ENCODE measurements at places on chromosomes 7 and 10.

DNA sequence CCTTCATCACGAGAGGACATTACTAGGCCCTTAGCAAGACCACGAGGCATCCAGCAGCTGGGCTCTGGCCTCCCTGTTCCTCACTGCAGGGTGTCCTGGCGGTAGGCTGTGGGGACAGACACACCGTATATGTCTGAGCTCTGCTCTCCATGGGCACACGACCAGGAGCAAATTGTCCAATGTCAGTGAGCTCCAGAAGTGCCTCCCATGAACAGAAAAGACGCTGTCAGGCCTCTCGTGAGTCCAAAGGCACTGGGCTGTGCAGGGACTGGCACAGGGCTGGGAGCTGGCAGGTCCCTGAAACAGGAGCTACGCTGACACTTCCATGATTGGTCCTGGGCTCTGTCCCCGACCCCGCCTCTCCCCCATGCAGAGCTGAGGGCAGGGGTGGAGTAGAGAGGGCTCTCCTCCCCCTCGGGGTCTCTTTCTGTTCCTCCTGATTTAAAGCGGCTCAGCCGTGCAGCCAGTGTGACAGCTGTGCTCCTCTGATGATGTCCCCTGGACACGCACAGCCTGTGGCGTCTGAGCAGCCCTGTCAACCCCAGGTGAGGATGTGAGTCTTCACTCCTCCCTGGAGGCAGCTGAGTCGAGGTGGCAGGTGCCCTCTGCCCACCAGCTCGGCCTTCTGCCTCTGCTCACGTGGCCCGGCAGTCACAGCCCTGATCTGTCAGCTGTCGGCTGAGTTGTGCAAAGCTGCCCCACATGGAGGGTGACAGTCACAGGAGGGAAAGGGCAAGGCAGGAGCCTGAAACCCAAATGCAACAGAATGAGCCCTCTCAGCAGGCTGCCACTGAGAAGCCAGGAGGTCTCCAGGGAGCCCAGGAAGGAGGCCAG lies 13.0 kb downstream of the ANTXRL start:
- DNase-seq: no peak

DNA sequence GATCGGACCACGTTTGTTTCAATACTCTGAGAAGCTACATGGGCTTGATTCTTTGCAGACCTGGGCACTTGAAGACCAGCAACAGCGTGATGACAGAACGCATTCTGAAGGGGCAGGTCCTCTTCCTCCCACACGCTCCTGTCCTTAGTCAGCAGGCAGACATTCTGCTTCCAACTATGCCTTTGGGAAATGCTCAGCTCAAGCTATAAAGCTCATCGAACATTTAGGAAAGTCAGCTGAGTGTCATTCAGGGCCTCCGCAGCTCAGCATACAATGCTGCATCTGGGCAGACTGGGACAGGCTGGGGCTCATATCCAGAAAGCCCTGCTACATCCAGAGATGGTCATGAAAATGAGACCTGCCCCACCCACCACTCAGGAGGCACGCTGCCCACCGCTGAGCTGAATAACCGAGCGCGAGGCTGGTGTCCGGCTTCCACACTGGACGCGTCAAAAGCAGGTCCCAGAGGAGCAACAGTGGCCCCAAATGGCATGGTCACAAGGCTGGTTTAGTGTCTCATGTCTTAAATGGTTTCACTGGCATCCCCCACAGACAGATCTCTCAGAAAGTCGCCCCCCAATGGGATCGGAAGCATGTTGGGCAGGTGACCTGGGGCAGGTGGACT lies 274.0 kb downstream of the DNAJB6 start:
- DNase-seq: no peak

- DNase-seq: no peak
Observed at GRCh38 chr7:143455491-143455890, 12.2 kb downstream of the TAS2R60 start.

DNA sequence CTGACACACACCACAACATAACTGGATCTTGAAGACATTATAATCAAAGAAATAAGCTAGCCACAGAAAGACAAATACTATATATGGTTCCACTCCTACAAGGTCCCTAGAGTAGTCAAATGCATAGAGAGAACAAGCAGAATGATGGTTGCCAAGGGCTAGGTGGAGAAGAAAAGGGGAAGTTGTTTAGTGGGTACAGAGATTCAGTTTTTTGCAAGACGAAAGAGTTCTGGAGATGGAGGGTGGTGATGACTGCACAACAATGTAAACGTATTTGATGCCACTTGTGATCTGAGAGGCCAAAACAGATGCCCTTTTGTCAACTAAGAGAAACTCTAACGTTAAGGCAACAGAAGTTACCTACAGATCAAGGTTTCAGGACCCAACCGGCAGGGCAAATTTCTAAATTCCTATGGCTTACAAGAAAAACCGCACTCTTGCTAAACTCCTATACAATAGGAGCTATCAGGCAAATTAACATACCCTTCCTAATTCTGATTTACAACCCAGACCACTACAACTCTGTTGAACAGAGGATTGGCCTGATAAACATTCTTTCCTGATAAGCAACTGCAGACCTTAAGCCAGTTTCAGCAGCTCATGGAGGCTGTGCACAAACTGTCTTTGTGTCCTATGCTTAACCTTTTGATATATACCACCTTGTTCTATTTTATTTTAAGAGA lies 69.0 kb downstream of the FAM107B start:
- no peak for DNase-seq

DNA sequence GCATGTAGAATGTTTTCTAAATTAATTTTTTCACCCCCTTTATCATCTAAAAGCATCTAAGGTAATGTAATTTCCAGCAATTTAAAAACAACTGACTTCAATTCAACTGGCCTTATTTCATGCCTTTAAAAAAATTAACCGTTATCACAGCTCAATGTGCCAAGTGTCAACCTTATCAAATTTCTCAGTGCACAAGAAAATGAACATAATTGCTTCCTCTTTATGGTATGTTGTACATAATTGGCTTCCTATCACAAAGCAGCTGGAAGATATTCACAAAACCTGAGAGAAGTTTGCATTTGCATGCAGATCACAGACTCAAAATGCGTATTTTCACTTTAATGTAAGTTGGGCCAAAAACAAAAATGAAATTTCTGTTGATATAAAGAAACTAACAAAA lies 966.4 kb downstream of the GRM8 start:
- DNase-seq: no peak

DNA sequence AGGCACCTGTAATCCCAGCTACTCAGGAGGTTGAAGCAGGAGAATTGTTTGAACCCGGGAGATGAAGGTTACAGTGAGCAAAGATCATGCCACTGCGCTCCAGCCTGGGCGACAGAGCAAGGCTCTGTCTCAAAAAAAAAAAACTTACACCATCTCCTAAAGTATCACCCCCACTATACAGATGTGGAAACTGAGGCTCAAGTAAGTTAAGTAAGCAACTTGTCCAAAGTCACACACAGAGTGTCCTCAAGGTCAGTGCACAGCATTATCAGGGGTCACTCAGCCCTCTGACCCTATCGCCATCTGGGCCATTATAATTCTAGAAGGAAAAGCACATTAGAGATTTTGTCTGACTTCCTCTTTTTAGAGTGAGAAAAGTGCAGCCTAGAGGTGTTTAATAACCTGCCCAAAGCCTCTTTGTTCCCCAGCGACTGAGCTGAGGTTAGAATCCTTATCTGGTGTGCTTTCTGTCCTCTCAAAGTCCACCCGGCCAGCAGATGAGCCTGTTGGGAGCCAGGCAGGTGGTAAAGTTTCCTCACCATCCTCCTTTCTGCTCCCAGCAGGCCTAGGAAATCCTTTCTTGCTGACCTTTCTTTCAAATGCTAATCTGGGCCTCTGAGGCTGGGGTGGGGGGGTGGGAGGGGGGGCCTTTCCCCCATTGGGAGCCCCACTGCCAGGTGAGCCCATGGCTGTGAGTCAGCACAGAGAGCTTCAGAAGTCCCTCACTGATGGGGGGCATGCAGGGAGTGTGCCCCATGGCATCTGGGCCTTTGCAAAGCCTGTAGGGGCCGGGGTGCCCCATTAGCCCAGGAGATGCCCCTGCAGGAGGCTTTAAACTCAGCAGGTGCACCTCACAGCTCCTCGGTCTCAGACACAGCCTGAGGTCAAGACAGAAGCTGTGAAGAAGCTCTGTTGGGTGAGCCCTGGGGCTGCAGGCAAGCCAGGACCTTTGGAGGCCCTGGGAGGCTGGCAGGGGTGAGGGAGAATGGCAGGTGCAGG lies 12.0 kb upstream of the KCNMA1 start:
- no peak for DNase-seq

DNA sequence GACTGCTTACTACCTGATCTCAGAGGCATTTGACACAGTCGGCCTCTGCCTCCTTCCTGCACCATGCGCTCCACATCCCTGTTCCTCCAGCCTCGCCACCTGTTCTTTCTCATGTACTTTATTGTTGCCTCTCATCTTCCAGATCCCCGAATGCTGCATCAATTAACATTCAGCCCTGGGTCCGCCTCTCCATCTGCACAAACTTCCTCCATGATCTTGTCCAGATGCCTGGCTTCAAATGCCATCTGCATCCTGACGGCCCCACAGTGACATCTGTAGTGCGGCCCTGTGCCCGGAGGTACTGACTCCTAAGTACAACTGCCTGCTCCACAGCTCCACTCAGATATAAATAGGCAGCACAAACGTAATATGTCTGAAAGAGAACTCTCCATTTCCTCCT lies 51.2 kb upstream of the STK17A start:
- DNase-seq: no peak

- DNase-seq: no peak
Observed at GRCh38 chr7:1869452-1870130, 199.5 kb downstream of the ELFN1 start.
